GM23248 (cell line): ENCODE measurements at places on chromosomes 16 and 17. TPM values are rescaled to one million over a fixed set of nuclear protein-coding genes. Genes with fewer than 3 reads are reported as not detected.

DNA sequence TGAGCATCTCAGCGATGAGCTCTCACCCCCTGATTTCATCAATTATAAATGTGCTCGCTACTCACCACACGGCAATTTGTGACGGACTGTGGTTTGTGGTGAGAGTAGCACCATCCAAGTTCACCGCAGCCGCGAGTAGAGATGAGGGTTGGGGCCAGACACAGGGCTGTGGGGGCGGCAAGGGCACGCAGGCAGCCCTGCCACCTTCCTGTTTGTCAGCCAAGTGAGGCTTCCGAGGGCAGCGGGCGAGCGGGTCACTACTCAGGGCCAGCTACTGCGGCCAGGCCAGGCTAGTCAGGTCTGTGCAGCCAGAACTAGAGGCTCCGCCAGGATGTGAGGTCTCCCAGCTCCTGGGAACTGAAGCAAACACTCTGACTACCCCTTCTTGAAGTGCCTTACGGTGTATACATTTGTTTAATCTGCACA is 39.6 kb upstream of the MEOX1 start:
- DNase-seq: peak; percentile 70

Gene CASKIN1
- polyA plus RNA-seq: not detected in 2 replicates

- DNase-seq: peak; percentile 17
Measured at GRCh38 chr17:44677136-44677535, 12.4 kb downstream of the CCDC43 start.

Gene CCL11
- not detected in 2 replicates for polyA plus RNA-seq

- DNase-seq: no peak
Measured at GRCh38 chr17:50536683-50537646, 4.4 kb downstream of the EPN3 start.

GRCh38 chr17:64095144-64095882 is 34.6 kb downstream of the ERN1 start:
- no peak for DNase-seq

- DNase-seq: no peak
Measured at GRCh38 chr16:8888951-8889892, 7.1 kb downstream of the LITAFD start.

Gene AURKB
- polyA plus RNA-seq: 22.9 and 24.1 TPM in 2 replicates

GRCh38 chr17:48153691-48154358 is 46.3 kb downstream of the SNX11 start:
- DNase-seq: peak; percentile 72

- peak; percentile 100 for DNase-seq
Measured at GRCh38 chr17:44186307-44187130, at the start of gene TMUB2. Gene TMUB2 (plus strand): TSS chr17:44186972. CDS start chr17:44187709, 737 bp downstream.

GRCh38 chr17:76122431-76123190 is 18.4 kb downstream of the FOXJ1 start:
- DNase-seq: no peak

Gene EVI2B
- 0.49 and 0.51 TPM in 2 replicates for polyA plus RNA-seq

Gene NTN1
- polyA plus RNA-seq: 0.06 and 0.21 TPM in 2 replicates

- DNase-seq: no peak
Measured at GRCh38 chr17:68006797-68007196, 10.5 kb upstream of the C17orf58 start.

Gene DPEP3
- polyA plus RNA-seq: not detected in 2 replicates

DNA sequence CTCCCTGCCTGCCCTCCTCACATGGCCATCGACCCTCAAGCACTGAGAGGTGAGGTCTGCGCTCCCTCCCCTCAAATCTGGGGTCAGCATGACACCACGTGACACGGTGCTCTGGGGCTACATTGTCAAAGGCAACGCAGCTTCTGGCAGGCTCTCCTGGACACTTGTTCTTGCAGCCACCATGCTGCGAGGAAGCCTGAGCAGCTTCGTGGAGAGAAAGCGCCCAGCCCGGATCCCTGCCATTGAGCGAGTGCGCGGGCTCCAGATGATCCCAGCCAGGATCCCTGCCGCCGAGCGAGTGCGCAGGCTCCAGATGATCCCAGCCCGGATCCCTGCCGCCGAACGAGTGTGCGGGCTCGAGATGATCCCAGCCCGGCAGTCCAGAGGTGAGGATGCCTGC is 70.9 kb upstream of the METRNL start:
- no peak for DNase-seq

Gene TMEM100
- 0.18 TPM in 1 of 2 replicates, not detected in the other for polyA plus RNA-seq

- DNase-seq: peak; percentile 92
Measured at GRCh38 chr16:29290631-29291247, 115.8 kb downstream of the NPIPB11 start.

- no peak for DNase-seq
Measured at GRCh38 chr16:13342675-13343074, 441.3 kb downstream of the SHISA9 start.

- DNase-seq: peak; percentile 78
Measured at GRCh38 chr17:69870091-69870530, 204.9 kb upstream of the KCNJ16 start.

GRCh38 chr17:30926516-30926915 is 4.8 kb downstream of the ADAP2 start:
- DNase-seq: peak; percentile 19

Gene PTX4
- 0.18 TPM in 1 of 2 replicates, not detected in the other for polyA plus RNA-seq

DNA sequence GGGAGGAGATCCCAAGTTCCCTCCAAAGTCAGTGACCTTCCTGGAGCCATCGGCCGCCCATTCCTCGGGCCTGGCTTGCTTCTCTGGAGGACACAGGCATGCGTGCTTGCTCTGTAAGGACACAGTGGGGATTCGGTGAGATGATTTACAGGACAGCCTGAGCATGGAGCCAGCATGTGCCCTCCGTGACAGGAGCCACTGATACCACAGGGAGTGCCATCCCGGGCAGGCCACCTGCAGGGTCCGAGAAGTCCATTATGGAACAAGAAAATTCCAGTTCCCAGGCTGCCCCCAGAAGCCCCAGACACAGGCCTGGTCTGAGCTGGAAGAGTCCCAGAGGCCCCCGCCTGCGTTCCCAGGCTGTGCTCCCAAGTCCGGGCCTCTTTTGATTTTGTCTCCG is 47.9 kb downstream of the FOXL1 start:
- no peak for DNase-seq

GRCh38 chr16:85262558-85263238 is 150.4 kb upstream of the CIBAR2 start:
- DNase-seq: no peak

GRCh38 chr16:2054543-2055245 is 6.9 kb downstream of the TSC2 start:
- no peak for DNase-seq

Gene CX3CL1
- polyA plus RNA-seq: not detected in 2 replicates

GRCh38 chr16:57564571-57565270 is 22.3 kb downstream of the ADGRG5 start:
- peak; percentile 52 for DNase-seq

Gene MAPT
- 0.06 and 0.39 TPM in 2 replicates for polyA plus RNA-seq

Gene PRM1
- polyA plus RNA-seq: not detected in 2 replicates
